ENCODE measurements at places on chromosomes 13 and 19.

DNA sequence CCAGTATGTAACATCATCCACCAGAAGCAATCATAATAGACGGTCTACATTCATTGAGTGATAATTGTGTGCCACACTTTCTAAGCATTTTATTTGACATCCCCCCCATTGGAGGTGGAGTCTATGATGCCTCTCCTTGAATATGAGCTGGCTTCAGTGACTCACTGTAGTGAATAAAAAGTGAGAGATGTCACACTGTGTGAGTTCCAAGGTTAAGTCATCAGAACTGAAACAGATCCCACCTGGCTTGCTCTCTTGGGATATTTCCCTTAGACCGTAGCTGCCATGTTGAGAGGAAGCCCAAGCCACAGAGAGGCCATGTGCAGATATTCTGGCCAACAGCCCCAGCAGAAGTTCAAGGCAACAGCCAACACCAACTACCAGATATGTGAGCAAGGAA lies 12.6 kb downstream of the RTBDN start:
- DNase-seq, result no peak

DNA sequence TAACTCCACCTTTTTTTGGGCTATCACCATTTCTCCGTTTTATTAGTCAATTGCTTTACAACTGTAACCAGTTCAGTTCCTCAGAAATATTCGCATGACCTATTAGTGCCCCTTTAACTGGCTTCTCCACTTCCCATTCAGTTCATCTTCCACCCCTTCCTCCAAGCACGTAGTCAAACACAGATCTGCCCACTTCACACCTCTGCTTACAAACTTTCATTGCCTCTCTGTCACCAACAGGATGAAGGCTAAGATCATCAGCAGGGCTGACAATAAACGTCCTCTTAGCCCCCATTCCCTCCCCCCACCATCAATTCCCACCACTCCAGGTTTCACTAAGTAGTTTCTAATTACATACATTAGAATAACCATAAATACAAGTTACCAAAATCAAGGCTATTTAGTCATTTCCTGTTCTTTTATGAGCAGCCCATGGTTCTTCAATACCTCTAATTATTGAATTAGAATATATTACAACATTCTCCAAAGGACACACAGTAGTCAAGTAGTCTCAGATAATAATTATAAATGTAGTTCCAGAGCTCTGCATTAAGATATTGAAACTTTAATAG lies 95.7 kb downstream of the SPRY2 start:
- no peak for DNase-seq

GRCh38 chr19:18633321-18633720 lies 3.5 kb upstream of the KLHL26 start:
- DNase-seq, result no peak

GRCh38 chr13:102648046-102648445 lies 46.8 kb downstream of the METTL21C start:
- DNase-seq, result no peak

DNA sequence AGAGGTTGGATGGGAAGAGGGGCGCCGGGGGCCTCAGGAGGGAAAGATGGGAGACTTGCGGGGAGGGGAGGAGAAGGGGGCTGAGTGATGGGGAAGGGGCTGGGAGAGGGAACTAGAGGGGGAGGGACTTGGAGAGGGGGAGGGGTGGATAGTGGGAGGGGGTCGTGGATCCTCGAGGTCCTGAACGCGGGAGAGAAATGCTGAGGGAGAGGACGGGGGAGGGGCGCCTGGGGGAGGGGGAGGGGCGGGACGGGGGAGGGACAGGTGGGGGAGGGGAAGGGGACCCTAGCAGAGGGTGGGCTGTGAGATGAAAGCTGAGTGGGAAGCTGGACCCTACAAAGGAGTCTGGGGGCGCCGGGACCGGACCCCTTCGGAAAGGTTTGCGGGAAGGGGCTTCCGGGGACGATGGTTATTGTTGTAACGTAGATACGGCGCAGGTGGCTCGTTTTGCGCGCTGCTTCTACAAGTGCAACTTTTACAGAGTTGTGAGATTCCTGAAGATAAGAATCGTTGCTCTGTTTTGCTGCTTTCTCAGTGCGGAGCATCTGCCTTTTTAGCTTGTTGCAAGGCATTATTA lies 418 bp downstream of the ZNF444 start:
- DNase-seq, result peak; percentile 29

- DNase-seq, result no peak
Observed at GRCh38 chr19:18978616-18979015, 37.6 kb upstream of the HOMER3 start.

DNA sequence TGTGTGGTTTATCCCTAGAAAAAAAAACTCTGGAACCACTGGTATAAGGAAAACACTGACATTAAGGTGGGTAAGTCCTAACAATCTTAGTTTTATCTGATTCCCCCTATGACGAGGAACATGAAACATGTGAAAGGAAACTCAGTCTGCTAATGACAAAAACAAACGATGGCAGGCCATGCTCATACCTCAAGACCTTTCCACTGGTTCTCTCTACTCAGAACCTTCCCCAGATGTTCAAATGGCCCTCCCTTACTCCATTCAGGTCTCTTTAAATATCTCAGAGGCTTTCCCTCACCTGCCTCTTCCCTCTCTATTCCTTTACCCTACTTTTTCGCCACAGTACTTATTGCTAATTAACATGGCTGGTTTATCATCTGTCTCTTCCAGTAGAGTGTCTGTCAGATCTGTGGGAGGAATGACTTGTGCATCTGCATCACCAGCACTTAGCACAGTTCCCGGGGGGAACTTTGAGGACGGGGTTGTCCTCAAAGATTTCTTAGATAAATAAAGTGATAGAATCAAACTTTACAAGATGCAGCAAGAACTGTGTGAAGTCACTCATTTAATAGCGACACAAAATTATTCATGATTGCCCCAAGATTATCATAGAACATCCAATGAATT lies 1.5 kb downstream of the TUBGCP3 start:
- no peak for DNase-seq

DNA sequence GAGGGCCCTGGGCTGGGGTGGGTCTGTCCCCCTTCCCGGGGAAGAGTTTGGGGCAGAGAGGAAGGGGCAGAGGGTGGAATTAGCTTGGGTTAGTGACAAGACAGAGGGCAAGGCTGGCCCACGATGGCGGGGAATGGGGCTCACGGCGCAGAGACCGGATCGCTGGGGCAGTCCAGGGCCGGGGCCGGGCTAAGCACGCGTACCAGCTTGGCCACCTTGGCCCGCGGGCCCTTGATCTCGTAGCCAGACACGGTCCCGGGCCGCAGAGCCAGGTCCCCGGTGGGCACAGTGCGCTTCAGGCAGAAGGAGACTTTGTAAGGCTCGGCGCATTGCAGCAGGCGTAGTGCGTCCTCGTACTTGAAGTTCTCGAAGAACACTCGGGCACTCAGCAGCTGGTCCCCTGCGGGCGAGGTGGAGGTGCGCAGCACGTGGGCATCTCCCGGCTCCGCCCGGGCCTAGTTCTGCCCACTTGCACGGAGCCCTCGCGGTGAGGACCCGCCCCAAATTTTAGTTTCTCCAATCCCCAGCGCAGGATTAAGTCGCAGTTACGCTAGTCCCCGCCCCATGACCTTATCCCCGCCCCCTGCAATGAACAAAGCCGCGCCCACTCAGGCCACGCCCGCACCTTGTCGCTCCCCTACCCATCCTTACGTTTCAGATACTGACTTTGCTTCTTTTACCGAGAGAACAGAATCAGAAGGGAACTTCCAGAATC lies 8.6 kb upstream of the HIPK4 start:
- DNase-seq, result peak; percentile 41

DNA sequence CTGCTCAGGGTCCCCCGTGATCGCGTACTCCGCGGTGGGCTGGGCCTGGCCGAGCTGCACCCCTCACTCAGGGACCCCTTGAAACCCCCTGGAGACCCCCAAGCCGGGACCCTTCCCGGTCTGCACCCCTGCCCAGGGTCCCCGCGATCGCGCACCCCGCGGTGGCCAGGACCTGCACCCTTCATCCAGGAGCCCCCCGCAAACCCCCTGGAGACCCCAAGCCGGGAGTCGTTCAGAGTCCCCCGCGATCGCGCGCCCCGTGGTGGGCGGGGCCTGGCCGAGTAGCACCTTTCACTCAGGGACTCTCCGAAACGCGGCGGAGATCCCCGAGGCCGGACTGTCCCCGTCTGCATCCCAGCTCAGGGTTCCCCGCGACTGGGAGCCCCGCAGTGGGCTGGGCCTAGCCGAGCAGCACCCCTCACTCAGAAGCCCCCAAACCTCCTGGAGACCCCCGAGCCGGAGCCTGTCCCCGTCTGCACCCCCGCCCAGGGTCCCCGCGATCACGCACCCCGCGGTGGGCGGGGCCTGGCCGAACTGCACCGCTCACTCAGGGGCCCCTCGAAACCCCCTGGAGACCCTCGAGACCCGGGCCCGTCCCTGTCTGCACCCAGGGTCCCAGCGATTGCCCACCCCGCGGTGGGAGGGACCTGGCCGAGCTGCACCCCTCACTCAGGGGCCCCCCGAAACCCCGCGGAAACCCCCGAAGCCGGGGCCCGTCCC lies 748 bp downstream of the LMNB2 start:
- no peak for DNase-seq

DNA sequence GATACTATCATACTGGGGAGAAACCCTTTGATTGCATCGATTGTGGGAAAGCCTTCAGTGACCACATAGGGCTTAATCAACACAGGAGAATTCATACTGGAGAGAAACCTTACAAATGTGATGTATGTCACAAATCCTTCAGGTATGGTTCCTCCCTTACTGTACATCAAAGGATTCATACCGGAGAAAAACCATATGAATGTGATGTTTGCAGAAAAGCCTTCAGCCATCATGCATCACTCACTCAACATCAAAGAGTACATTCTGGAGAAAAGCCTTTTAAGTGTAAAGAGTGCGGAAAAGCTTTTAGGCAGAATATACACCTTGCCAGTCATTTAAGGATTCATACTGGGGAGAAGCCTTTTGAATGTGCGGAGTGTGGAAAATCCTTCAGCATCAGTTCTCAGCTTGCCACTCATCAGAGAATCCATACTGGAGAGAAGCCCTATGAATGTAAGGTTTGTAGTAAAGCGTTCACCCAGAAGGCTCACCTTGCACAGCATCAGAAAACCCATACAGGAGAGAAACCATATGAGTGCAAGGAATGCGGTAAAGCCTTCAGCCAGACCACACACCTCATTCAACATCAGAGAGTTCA lies 12.9 kb upstream of the ZNF470 start:
- DNase-seq, result no peak

- no peak for DNase-seq
Observed at GRCh38 chr19:5338656-5339197, 1.9 kb downstream of the PTPRS start.

DNA sequence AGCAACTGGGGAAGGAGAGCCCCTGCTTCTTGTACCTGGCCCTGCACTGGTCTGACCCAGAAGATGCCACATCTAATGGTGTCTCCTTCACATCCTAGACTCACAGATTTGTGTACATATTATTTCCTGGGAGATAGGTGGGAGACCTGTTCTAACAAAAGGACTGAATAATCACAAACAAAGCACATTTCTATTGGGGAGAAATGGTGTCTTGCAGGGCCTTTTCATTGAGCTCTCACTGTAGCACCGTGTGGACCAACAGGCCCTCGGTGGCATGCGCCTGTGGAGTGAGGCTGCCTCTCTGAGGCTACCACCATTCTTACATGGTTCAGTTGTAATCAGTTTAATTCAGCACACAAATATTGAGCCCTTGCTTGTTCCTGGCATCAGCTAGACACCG lies 989 bp upstream of the SACS start:
- no peak for DNase-seq

DNA sequence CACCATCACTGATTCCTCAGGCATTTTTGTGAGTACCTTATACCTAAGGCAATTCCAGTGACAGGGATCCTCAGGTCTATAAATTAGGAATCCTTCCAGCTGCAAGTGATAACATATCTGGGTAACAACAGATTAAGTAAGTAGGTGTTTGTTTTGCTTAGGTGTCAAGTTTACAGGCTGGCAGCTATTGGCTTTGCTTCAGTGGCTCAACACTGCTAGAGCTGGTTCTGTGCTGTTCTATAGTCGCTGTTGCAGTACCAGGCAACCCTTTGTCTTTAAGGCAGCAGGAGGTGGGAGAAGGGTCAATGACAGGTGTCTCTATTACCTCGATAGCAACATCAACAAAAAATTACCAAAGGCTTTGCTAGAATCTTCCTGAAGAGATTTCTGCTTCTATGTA lies 27.0 kb downstream of the SLC10A2 start:
- DNase-seq, result no peak

DNA sequence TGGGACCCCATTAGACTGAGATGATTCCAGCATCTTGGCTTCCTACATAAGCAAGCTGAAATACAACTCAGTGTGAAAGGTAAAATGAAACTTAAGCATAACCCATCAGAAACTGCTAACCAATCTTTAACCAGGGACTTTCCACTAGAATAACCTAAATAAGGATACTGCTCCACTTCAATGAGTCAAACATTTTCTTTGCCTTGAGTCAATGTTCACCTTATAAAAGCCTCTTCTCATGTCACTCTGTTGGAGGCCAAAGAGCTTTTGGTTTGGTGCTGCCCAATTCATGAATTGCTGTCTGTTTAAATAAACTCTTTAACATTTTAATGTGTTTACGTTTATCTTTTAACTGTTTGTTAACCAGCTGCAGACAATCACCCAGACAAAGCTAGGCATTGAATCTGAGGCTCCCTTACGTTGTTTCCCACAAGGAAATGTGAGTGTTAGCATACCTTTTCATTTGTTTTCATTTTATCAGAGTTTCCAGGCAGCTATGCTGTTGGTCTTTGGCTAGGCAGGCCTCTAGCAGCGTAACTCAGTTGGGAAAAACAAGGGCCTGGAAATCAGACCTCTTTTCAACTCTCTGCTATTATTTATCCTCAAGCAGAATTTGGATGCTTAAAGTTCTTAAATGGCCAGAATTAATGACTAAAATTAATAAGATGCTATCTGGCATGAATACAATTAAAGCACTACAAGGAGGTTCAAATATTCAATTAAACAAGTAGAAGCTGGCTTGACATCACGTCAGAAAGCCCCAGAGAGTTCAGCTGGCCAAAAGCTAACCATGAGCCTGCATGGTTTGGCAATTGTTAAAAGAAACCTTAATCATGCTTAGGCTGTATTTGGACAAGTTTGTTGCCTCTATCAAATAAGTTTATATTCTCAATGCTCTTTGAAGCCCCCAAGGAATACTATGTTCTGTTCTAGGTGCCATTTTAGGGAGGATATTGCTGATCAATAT lies 200.2 kb downstream of the DCLK1 start:
- DNase-seq, result no peak

DNA sequence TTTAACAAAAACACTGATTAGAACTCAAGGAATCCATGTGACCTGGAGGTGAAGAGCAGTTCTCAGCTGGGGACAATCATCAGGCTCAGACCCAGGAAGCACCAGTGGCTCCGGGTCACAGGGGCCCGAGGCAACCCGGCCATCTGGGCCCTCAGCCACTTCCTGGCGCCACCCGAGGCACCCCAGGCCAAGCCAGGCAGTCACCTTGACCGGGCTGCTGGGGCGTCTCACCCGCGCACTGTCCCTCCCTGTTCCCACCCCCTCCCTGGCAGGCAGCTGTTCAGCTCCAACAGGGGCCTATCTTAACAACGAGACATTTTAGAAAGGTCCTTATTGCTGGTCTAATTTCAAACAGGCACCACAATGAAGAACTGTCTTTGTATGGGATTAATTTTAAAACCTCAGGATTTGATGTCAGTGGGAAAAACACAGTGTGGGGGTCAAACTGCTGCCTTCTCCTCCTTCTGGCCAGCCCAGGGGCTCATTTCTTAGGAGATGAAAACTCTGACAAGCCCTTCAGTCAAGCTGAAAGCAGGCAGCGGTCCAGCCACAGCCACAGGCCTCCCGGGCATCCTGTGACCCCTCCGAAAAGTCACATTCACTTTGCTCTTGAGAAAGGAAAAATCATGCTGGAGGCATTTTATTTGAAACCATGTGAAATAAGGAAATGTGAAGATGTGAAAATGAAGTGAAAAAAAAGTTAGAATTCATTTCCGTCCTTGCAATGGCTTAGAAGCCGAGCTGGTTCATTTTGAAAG lies 83.3 kb downstream of the KCTD15 start:
- DNase-seq, result no peak

Measured in naive thymus-derived CD8-positive, alpha-beta T cell (primary cell).